ENCODE measurements at places on chromosomes 4 and X.

DNA sequence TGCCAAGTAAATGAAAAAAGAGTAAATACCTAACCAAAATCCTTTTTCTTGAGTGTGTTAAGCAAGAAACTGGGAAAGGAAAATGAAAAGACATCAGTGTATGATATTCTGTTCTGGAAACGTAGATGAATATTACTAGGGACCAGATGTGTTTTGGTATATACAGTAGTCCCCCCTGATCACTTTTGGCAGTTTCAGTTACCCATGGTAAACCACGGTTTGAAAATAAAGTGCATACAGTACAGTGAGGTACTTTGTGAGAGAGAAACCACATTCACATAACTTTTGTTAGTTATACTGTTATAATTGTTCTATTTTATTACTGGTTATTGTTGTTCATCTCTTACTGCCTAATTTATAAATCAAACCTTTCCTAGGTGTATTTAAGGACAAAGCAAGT is 250.9 kb downstream of the TENM3 start:
- DNase-seq, result no peak

DNA sequence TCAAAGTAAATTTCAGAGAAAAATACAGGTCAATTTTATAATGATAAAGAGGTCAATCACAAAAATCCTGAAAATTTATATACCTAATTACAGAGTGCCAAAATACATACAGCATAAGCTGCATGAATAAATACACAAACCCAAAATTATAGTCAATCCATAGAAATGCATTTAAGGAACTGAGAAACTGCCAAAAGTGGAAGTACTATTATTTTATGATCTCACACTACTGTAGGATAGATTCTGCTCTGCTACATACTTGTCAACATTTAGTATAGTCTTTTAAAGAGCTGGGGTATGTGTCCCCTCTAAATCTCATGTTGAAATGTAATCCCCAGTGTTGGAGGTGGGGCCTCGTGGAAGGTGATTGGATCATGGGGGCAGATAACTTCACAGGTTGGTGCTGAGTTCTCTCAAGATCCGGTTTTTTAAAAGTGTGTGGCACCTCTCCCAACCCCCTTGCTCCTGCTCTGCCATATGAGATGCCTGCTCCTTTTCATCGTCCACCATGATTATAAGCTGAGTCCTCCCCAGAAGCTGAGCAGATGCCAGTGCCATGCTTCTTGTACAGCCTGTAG is 31.8 kb downstream of the CHIC2 start:
- DNase-seq, result no peak

DNA sequence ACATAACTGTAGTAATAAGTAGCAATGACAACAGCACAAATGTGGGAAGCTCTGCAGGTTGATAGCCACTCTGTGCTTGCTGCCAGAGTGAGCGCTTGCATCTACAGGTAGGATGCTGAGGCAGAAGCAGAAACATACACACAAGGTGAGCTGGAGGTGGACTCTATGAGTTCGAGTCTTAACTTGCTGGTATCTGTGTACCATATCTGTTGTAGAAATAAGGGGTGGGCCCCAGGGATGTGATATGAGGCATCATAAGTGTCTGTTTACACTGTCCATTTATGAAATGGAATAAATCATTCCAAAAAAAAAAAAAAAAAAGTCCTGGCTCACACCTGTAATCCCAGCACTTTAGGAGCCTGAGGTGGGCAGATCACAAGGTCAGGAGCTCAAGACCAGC is 32.8 kb upstream of the EIF4E start:
- DNase-seq, result no peak

- no peak for DNase-seq
These were observed 110.6 kb downstream of the ASMT start for GRCh38 chrX:1725472-1725871.

GRCh38 chrX:138908577-138908976 is 197.1 kb upstream of the FGF13 start:
- DNase-seq, result no peak

DNA sequence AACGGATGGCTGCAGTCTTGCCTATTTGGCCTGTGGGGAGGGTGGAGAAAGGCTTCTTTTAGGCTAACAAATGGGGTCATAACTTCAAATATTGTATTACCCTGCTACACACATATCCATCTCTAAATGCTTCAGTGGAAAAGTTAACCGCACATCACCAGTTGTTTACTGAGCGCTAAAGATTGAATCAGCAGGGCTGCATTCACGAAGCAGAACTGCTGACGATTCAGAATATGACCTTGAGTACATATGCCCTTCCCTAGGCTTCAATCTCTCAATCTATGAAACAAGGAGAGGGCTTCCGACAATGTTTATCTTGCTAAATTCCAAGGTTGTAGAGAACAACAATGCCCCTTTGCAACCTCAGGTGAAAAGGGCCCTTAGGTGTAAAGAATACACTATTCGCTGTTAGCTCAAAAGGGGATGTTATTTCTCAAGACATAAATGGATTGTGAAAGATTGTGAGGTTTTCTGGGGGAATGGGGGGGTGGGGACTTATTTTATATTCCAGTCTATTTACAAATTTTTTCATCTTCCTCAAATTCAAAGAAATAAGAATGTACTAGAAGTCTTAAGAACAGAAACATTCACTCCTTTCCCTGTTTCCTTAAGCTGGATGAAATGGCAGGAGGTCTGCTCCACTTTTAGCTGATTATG is 2.6 kb upstream of the ATP6AP2 start:
- DNase-seq, result no peak

- no peak for DNase-seq
These were observed 67.3 kb downstream of the PSAPL1 start for GRCh38 chr4:7367406-7367805.

- DNase-seq, result no peak
These were observed 5.7 kb upstream of the GPR174 start for GRCh38 chrX:79138658-79139241.

DNA sequence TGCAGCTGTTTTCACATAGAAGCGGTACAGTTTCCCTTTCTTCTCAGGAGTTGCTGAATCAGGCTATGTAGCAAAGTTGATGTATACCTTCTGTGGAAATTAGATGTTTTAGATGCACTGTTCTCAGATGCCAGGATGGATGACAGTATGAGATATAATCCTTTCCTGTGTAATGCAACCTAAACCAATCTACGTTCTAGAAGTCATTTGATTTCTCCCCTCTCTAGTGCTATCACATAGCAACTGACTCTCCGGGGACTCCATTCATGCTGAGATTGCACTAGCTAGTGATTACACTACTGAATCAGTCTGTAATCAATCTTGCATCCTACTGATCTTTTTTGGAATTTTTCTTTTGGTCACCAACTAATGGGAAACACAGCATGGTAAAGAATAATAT is 1881.7 kb downstream of the PCDH7 start:
- DNase-seq, result no peak

- no peak for DNase-seq
These were observed 317.5 kb downstream of the DHRSX start for GRCh38 chrX:2183193-2183725.

DNA sequence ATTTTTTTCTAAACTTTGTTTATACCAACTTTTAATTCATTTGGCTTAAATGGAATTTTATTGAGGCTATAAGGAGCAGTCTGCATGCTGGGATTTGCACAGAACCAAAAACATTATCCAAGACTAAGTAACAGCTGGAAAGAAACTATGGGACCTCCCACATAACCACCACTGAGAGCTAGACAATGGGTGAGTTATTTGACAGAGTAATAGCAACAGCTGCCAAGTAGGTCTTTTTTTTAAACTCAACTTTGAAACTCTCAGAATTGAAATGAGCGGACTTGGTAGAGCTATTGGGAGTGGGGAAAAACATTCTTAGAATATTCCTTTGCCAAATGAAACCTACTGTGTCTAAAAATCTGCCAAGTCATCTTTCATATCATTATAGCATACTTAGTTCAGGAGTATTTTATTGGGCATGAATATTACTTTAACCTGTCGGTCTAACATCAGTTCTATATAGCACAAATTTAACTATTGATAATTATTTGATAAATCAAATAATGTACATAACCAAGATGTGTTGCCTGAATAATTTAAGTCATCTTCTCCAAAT is 1428.0 kb downstream of the PCDH7 start:
- no peak for DNase-seq

GRCh38 chr4:101660607-101661006 is 129.9 kb upstream of the BANK1 start:
- DNase-seq, result no peak

DNA sequence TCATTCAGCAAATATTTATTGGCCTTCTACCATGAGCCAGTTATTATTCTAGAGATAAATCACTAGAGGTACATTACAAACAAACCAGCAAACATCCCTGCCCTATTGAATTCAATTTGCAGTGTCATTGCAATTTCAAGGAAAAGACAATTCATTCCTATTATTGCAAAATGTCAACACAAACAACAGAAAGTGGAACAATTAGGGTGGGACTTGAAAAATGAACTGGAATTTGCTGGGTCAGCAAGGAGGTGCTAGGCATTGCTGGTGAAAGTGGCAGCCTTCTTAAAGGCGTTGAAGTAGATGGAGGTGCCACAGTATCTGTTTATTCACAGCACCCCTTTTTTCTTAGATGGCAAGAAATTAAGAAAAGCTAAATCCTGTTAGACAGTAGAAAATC is 224.0 kb upstream of the BMP3 start:
- DNase-seq, result no peak

- DNase-seq, result no peak
These were observed 17.1 kb downstream of the GAK start for GRCh38 chr4:915041-915474.

GRCh38 chr4:186684889-186685309 is 38.8 kb downstream of the FAT1 start:
- no peak for DNase-seq

GRCh38 chrX:105226499-105226898 is 6.0 kb upstream of the TEX13A start:
- DNase-seq, result no peak

DNA sequence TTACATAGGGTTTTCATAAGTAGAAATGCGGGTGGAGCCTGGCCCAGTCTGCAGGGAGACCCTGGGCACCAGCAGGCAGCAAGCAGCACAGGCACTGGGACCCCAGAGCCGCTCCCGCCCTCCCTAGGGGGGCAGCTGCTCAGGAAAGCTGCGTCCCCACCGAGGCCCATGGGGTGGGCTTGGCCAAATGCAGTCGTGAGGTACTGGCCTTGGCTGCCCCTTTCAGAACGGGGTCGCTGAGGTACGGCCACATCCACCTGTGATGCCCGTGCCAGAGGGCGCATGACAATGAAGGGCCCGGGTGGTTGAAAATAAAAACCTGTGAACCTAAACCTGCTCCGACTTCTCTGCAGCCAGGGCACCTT is 16.7 kb downstream of the TMEM175 start:
- no peak for DNase-seq

GRCh38 chr4:87219632-87220093 is 755 bp downstream of the KLHL8 start:
- DNase-seq, result no peak

All from activated naive CD8-positive, alpha-beta T cell treated with anti-CD3 and anti-CD28 coated beads, Interleukin-2, amount 50 U/mL, for 16 hours (primary cell).